Peyer's patch (tissue), 4 donors: ENCODE measurements at places on chromosomes 2 and 18. TPM values are rescaled to one million over a fixed set of nuclear protein-coding genes. Genes with fewer than 3 reads are reported as not detected.

EDAR gene
- not detected for total RNA-seq

- H3K4me3 ChIP-seq: no peak overlapping the region
- H3K27ac ChIP-seq: no peak overlapping the region
- H3K4me1 ChIP-seq: no peaks in the 10 kb centered on the region
These were observed 422.1 kb downstream of the PARD3B start for GRCh38 chr2:204967199-204967960.

DNA sequence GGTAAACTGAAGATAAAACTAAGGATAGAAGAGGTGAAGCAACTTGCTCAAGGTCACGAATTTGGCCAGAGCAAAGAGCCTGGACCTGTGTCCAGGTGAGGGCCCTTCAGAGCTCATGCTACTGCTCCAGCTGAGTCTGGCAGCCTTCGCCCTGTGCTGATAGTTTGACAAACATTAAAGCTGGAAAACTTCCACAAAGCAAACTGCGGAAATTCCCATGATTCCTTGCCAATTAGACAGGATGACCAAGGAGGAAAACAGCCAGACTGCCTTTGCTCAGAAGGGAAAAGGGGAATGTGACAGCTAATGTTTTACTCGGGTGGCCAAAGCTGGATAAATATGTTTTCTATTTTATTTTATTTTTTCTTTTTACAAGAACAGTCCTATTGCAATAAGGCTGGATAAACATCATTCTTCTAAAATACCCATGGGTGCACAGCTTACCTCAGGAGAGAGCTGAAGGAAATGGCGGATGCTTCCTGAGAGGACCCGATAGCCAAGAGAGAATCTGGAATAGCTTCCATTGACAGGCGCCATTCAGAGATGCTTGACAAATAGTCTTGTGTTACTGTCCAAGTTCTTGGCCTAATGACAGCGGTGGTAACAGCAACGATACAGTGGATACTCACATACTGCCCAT is 5.3 kb upstream of the CTAGE1 start:
- H3K4me1 ChIP-seq: no peaks in the 10 kb centered on the region
- H3K36me3 ChIP-seq: no peaks in the 10 kb centered on the region
- no peaks in the 10 kb centered on the region for H3K27me3 ChIP-seq
- no peak overlapping the region for H3K27ac ChIP-seq
- no peak overlapping the region for H3K4me3 ChIP-seq
- no peak for DNase-seq

DNA sequence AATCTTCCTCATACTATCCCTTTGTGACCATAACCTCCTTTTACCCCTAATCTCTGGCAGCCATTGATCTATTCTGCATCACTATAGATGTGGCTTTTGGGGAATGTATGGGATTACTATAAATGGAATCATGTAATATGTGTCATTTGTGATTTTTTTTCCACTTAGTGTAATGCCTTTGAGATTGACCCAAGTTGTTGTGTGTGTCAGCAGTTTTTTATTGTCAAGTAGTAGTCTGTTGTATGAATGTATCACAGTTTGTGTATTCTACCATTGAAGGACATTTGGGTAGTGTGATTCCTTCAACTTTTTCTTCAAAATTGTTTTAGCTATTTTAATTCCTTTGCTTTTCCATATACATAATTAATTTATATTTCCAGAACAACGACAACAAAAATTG is 18.6 kb downstream of the VRK2 start:
- H3K4me1 ChIP-seq: no peaks in the 10 kb centered on the region
- no peak overlapping the region for H3K27ac ChIP-seq
- DNase-seq: no peak
- H3K36me3 ChIP-seq: no peaks in the 10 kb centered on the region
- H3K4me3 ChIP-seq: no peak overlapping the region
